ENCODE measurements at places on chromosomes 2 and 18. TPM values are rescaled to one million over a fixed set of nuclear protein-coding genes. Genes with fewer than 3 reads are reported as not detected.
A peak's percentile ranks its signal among the peaks of the same experiment; 100 is the strongest.

Gene BMP10
- not detected for polyA plus RNA-seq

Gene CIB4
- polyA plus RNA-seq, result not detected

Gene KIF5C
- polyA plus RNA-seq, result 2.1 TPM

Gene SIX2
- 1.3 TPM for polyA plus RNA-seq

Gene LRRTM4
- polyA plus RNA-seq, result 0.23 TPM

DNA sequence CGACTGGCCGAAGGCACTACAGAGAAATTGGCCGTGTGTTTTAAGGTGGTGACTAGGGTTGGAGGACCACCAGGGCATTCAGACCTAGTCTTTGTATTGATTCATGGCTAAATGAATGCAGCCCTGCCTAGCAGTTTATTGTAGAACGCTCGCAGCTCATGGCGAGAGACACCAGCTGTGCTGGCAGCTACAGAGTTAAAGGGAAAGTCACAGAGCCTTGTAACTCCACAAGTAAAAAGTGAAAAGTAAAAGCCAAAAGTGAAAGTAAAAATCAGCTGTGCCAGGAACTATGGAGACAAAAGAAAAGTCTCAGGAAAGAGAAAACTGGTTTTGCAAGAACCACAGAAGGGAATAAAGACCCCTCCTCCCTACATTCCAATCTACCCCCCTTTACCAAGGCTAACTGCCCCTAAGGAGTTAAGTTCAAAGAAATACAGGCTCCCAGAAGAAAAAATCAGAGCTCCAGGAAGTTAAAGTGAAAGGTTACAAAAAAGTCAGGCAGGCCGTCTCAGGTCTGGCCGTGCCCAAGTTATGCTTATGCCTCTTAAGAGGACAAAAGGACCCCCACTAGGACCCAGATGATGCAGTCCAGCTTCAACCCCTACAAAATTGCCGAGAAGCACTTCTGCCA lies 46.4 kb upstream of the SELENOI start:
- peak; percentile 61 for DNase-seq

GRCh38 chr18:79684283-79684631 lies 4.7 kb downstream of the CTDP1 start:
- DNase-seq, result no peak

DNA sequence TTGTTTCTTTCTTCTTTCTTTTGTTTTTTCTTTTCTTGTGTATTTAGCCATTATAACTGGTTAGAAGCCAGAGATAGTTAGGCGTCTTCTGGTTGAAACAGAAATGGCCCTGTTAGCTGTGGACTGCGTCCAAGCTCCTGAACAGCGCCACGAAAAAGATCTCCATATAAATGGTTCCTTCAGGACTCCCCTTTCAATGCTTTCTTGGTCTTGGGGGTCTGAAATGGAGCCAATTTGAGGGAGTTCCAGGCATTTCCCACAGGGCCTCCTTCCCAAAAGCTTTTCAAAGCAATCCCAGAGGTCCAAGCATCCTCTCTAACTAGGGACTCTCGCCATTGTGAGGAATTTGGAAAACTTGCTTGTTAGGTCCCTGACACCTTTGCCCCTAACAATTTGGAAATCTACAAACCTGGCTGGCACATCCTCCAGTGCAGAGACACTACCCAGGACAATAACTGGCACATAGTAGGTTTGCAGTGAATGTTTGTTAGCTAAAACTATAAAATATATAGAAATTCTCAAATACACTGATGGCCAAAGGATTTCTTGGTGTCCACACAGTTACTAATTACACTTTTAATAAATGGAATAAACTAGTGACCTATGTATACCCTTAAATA lies 80.1 kb downstream of the MYCN start:
- DNase-seq, result no peak

GRCh38 chr2:101658387-101658786 lies 39.1 kb upstream of the MAP4K4 start:
- DNase-seq, result no peak

DNA sequence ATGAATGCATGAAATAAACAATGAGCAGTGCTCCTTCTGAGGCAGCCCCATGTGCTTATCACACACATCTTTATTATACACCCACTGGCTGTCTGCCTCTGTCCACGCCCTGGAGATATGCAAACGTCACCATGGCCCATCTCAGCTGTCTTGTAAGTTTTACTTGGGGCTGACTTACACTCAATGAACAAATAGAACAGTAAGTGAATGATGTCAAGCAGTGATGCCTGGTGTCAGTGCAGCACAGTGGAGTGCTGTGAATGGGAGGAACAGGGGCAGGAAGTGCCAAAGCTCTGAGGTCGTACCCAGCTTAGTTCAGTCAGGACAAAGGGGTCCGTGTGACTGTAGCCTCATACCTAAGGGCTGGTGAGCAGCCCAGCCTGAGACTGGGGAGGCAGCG lies 659.5 kb upstream of the HS6ST1 start:
- peak; percentile 46 for DNase-seq

DNA sequence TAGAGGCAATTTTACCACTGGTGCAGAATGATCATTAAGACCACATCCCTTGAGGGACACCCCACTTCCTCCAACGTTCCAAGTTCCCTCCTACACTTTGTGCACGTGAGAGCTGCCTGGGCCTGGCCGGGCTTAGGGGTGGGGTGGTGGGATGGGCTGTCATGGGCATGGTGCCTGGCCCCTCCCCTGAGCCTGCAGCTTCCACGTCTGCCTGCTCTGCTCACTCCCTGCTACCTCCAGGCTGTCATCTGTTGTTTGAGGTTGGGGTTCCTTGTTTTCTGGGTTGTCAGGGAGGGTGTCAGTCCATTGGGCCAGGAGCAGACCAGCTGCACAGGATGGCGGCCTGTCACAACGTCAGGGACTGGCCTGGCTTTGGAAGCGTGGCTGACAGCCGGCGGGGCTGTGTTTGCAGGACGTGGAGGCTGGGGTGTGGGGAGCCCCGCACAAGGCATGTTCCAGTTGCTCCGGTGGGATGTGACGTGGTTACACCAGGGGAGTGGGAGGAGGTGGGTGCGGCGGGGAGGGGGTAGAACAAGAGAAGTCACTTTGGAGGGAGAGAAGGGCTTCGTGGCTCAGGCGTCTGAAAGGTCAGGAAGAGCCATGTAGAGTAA lies 72.3 kb downstream of the RTP5 start:
- no peak for DNase-seq

DNA sequence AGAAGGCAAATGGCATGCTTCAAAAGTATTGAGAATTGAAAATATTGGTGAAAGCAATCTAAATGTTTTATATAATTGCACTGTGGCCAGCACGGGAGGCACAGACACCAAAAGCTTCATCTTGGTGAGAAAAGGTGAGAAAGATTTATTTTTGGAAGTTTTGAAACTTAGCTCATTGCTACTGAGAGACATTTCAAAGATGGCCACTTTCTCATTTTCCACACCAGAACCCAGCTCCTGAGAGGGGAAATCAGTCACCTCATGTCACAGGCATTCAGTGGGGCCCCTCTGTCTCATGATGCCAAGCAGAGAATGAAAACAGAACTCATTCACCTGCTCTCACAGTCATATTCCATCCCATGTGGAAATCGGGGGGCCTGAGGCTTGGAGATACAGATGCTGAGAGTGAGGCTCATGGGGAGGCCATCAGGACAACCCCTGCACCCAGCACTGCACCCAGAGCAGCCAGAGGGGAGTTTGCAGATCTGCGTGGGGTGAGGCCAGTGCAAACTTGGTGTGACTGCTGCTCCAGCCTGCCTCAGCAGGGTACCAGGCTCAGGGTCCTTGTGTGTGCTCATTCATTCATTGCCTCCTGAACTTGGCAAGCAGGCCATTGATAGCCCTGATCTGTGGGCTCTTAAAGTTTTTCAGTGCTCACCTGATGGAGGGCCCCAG lies 31.4 kb downstream of the IL18R1 start:
- no peak for DNase-seq

DNA sequence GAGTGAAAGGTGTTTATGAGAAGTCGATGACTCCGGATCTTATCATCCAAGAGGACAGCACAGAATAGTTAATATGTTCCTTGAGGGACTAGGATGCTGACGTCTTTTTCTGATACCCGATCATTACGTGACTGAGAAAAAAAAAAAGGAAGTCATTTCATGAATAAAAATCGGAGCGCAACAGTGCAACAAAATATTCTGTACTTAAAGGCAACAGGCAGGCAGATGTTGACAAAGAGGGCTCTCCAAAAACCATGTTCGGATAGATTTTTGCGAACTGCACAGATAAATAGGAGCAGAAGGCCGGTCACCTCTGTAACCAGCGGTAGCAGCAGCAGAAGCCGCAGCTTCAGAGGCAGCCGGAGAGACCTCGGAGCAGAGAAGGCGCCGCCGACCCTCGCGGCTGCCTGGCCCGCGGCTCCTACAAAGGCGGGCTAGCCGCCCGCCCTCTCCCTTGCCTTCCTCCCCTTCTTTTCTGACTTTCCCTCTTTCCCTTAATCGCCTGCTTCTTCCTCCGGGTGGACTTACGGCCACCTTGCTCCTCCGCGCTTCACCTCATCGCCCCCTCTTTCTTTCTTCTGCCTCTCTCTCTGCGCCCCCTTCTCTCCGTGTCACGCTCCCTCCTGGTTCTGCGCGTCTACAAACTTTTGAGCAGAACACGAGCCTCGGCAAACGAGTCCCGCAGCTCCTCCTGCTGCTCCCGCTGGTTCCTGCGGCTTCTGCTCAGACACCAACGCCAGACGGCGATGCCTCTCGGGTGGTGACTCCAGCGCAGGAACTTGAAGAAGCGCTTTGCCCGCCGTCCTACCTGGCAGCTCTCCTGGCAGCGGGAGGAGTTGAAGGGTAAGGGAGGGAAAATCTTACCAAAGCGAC lies at the start of gene ADCYAP1:
TSS of gene ADCYAP1 (plus strand) at position 654 of the 873 bp plus-strand sequence. CDS start 516 bp downstream, outside the sequence.
- peak; percentile 31 for DNase-seq

GRCh38 chr2:175726223-175726622 lies 275.8 kb downstream of the LNPK start:
- DNase-seq, result no peak

- DNase-seq, result no peak
These were observed 62.3 kb upstream of the KLHL29 start for GRCh38 chr2:23322567-23323197.

- DNase-seq, result peak; percentile 16
These were observed 339.5 kb downstream of the TXNL1 start for GRCh38 chr18:56298935-56299334.
